ENCODE measurements at places on chromosomes 1 and 21. TPM values are rescaled to one million over a fixed set of nuclear protein-coding genes. Genes with fewer than 3 reads are reported as not detected.

The LCK gene
- total RNA-seq: 203 TPM

The LAMTOR2 gene
- total RNA-seq: 8.3 TPM

The B3GALT6 gene
- 5.5 TPM for total RNA-seq

The CREB3L4 gene
- 3.7 TPM for total RNA-seq

The OR2M4 gene
- total RNA-seq: not detected

The GBP3 gene
- total RNA-seq: 18.6 TPM

The HP1BP3 gene
- total RNA-seq: 171 TPM

The EFNA3 gene
- 0.69 TPM for total RNA-seq

The LRRC3 gene
- 0.68 TPM for total RNA-seq

The S100A7A gene
- not detected for total RNA-seq

The TLR5 gene
- 1.1 TPM for total RNA-seq

The LRRC38 gene
- total RNA-seq: not detected

The EPHA8 gene
- total RNA-seq: not detected

The UBXN10 gene
- total RNA-seq: 0.14 TPM

The GSTM1 gene
- total RNA-seq: 11.5 TPM

The AQP10 gene
- total RNA-seq: not detected

The CASQ2 gene
- total RNA-seq: not detected

The ITSN1 gene
- 1.7 TPM for total RNA-seq

The VASH2 gene
- total RNA-seq: not detected

The DMRTA2 gene
- total RNA-seq: not detected

The TM2D1 gene
- 12.7 TPM for total RNA-seq

The SLC44A3 gene
- not detected for total RNA-seq

The BSND gene
- total RNA-seq: not detected

The ADORA3 gene
- total RNA-seq: not detected

The OR2T35 gene
- not detected for total RNA-seq

The FAM177B gene
- not detected for total RNA-seq

The EPHB2 gene
- not detected for total RNA-seq

The ILDR2 gene
- 0.50 TPM for total RNA-seq

The KCNE2 gene
- total RNA-seq: not detected

The OR10J5 gene
- total RNA-seq: not detected

The TTC22 gene
- 4.2 TPM for total RNA-seq

The ATG4C gene
- total RNA-seq: 6.3 TPM

The PWP2 gene
- total RNA-seq: 22.9 TPM

The MFAP2 gene
- not detected for total RNA-seq

The FCRL1 gene
- total RNA-seq: 3.1 TPM

The NTMT2 gene
- not detected for total RNA-seq

The MARK1 gene
- not detected for total RNA-seq

The L1TD1 gene
- total RNA-seq: not detected

The SDC3 gene
- total RNA-seq: not detected
